ENCODE measurements at places on chromosomes 5 and 9.

DNA sequence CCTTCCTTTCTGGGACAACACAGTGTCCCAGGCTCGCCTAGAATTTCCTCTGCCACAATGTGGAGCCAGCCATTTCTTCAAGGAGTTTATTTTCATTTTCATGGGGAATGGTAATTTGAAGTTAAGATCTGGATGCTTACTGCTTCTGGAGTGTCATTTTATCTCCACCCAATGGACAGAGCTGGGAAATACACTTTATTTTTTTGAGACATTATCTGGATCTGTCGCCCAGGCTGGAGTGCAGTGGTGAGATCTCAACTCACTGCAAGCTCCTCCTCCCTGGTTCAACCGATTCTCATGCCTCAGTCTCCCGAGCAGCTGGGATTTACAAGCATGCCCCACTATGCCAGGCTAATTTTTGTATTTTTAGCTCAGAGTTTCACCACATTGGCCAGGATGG is 12.7 kb upstream of the THG1L start:
- DNase-seq = no peak

GRCh38 chr9:81827616-81828296 is 100.5 kb upstream of the SPATA31D4 start:
- DNase-seq = no peak

GRCh38 chr5:149664083-149664482 is 66.0 kb upstream of the PPARGC1B start:
- DNase-seq = no peak

DNA sequence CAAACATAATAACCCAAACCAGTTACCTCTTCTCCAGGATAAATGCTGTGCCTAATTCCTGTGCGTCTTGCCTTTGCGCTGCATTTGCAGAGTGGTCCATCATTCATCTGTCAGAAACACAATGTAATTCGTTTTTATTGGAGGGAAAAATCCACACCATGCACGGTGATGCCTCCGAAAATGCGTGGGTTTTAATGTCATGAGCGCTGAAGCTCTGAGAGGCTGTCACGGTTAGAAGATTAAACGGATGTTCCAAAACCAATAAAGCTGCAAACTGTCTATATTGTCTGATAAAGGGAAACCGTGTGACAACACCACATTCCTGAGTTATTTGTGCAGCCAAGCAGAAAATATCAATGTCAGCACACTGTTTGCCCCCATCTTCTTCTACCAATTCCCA is 27.4 kb downstream of the DROSHA start:
- DNase-seq = no peak

- DNase-seq = no peak
These were observed 216.9 kb downstream of the CD180 start for GRCh38 chr5:66979738-66980137.

DNA sequence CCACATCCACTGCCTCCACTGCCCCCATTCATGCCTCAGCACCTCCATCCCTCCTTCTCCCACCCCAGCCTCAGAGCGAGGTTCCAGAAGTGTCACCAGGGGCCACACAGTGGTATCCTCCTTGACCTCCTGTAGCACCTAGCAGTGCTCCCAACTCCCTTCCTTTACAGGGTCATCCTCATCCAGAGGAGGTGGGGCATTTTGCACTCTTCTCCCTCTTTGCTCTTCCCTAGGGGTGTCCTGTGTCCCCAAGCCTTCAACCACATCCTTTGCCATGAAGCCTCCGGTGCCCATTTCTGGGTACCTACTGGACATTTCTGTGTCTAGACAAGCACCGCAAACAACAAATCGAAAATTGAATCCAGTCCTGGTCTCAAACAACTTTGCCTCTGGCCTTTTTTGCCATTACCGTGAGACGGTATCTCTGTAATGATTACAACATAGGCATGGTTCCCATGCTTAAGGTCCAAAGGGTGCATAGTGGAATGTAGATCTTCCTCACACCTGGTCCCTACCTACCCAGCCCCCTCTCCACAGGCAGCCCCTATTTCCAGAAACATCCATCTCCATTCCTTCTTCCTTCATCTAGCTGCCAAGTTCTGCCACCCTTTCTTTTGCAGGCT is 17.6 kb downstream of the WWC1 start:
- no peak for DNase-seq

- no peak for DNase-seq
These were observed 47.6 kb downstream of the ZDHHC21 start for GRCh38 chr9:14645648-14646047.

- no peak for DNase-seq
These were observed 44.7 kb upstream of the HK3 start for GRCh38 chr5:176943816-176944215.

DNA sequence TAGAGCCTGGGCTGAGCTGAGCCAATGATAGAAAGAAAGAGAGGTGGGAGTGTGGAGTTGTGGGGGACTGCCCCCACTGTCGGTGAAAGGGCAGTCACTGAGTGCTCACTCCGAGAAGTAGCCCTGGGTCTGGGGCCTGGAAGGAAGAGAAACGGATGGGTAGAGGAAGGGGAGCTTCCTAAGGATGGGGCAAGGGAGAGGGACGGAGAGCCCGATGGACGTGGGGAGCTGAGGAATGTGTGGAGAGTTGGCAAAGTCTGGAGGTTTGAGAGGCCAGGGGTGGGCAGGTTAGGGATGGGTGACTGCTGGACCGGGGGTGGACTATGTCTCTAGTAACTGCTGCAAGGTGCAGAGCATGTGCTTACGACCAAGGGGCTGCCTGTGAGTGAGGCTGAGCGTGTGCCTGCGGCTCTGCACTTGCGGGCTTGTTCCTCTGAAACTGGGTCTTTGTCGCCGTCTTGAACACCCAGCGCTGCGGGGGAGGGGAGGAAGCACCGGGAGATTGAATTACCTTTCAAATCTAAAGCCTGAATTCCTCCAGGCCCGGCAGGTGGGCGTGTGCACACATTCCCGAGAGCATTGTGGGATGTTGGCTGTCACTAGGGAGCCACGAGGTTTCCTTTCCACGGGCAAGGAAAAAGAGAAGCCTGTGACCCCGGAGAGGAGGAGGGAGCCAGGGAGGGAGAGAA is 76.4 kb upstream of the ARAP3 start:
- no peak for DNase-seq

- no peak for DNase-seq
These were observed 102.4 kb downstream of the ROR2 start for GRCh38 chr9:91847581-91848091.

GRCh38 chr9:71384343-71384742 is 262.9 kb upstream of the TRPM3 start:
- DNase-seq = no peak

DNA sequence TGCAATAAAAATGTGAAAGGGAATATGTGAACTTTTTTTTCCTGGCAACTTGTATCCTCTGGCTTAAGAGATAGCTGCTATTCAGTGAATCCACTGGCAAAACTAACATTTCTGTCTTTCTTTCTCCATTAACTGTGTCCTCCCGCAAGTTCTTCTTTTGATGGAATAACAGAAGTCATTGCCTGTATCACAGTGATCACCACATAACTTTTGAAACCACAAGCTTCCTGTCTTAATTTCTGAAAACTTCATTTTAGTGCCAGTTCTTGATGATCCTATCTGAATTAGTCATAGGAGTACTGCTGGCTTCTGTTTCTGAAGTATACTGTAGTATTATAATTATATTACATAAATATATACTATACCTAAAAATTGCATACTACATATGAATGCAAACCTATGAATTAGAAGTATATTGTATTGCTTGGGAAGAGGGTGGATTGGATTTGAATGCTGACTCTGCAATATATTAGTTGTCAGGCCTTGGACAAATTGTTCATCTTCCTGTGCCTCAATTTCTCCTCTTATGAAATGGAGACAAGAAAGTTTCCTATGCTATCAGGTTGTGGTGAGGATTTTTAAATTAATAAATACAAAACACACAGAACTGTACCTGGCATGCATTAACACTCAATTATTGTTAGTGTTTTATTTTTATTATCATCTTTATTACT is 441.6 kb downstream of the CETN3 start:
- DNase-seq = no peak

GRCh38 chr9:115972362-115972761 is 181.2 kb upstream of the PAPPA start:
- DNase-seq = no peak

DNA sequence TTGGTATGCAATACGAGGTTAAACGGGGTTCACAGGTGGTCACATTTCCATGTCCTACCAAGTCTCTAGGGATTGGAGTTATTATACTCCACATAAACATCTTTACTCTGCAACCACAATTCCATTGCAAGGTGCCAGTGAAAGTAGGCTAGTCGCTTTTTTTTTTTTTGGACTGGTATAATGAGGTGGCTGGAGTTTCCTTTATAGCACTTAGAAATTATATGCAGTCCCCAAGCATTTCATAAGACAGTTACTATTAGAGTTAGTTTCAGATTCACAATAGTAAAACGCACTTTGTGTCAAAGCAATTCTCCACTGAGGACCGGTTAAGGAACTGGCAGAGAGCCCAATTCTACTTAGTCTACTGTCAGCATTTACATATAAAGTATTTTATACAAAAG is 1.4 kb downstream of the MEF2C start:
- DNase-seq = no peak

DNA sequence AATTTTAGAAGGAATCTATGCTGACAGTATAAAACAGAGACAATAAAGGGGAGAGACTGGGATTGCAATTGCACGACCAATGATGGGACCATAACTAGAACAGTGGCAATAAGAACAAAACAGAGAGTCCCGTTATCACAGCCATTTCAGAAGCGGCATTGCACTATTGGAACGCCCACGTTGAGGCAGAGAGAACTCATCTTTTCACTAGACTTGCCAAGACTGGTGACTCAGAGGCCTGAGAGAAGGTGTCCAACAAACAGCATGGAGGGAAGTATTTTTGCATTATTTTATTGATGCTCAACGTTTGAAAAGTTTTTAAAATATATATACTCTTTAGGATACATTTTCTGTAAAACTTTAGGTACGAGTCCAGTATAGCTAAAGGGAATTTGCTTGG is 737.7 kb downstream of the TLE1 start:
- no peak for DNase-seq

DNA sequence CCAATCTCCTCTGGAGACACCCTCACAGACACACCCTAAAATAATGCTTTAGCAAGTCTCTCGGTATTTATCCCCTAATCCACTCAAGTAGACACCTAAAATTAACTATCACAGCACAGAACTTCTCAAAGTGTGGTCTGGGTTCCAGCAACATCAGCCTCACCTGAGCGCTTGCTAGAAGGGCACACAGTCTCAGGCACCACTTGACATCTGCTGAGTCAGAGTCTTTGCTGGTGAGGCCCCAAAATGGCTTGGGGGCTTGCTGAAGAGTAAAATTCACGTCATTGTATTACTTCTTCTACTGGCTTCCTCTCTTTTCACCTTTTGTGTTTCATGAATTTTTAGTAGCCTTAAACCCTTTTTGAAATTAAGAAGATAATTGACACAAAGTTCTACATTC is 9.0 kb downstream of the FOXB2 start:
- no peak for DNase-seq

GRCh38 chr9:27925815-27926214 is 352.5 kb upstream of the C9orf72 start:
- no peak for DNase-seq

DNA sequence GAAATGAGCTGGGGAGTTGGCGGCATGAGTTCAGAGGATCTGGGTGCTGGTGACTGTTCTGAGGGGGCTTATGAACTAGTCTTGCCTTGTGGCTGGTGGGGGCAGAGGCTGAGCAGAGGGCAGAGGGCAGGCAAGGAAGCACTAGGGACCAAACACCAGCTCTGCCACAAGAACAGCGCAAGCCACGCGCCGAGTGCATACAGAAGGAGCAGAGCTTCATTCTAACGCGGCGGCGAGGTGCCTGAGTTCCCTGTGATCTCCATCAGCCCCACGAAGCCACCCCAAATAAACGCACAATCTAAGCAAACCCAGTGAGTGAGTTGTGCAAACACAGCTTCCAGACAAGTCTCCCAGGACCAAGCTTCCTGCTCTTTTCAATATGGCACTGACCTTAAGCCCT is 110.6 kb upstream of the ALDH1B1 start:
- DNase-seq = no peak

DNA sequence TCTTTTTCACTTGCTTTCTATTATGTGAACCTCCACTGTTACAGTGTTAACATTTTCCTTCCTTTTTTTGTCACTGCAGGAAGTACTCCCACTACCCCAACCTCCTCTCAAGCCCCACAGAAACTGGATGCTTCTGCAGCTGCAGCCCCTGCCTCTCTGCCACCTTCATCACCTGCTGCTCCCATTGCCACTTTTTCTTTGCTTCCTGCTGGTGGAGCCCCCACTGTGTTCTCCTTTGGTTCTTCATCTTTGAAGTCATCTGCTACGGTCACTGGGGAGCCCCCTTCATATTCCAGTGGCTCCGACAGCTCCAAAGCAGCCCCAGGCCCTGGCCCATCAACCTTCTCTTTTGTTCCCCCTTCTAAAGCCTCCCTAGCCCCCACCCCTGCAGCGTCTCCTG is 18.8 kb downstream of the NUP214 start:
- DNase-seq = no peak

DNA sequence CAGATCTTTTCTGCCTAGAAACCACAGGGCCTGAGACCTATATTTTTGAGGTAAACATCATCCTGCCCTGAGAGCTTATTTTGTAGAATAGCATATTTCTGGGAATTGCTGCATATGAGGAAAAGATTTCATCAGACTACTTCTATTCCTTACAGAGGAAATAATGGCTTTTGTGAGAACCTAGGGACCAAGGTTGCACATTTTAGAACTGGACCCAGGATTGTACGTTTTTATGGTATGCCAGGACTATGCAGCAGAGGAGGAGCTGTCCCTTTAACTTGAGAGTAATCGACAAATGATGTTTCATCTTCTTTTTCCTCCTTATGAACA is 2.2 kb upstream of the ALDH1A1 start:
- DNase-seq = no peak

- no peak for DNase-seq
These were observed 8.1 kb upstream of the CYSTM1 start for GRCh38 chr5:140166911-140167310.

- DNase-seq = no peak
These were observed 18.5 kb upstream of the UBAC1 start for GRCh38 chr9:135979547-135980166.

DNA sequence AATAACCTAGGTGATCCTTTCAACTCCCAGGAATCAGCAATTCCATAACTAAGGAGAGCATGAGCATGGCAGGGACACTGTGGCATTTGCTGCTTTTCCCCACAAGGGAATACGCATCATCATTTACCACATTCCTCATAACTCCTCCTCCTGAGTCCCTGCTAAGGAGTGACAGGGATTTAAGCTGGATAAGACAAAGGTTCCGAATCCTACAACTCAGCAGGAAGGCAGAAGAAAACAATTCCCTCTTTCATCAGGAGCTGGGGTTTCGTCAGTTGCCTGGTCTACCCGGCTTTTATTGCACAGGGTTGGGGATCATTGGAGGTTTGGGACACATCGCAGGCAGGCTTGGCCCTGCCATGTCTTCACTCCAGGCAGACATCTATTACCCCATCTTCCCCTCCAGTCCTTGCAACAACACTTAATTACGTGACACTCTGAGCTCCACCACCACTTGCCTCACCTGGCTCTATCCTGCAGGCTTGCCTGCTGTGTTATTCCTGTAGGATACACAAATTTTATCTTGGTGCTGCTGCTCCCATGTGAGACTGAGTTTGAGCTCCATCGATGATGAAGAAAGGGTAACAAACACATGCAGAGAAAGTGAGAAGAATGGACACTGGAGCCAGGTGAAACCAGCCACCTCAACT is 563.0 kb upstream of the KLF4 start:
- DNase-seq = no peak

- DNase-seq = no peak
These were observed 355.1 kb downstream of the ADAMTS6 start for GRCh38 chr5:65126542-65127069.

Measured in activated effector memory CD4-positive, alpha-beta T cell treated with Interleukin-2 at 50 U/mL for 16 hours (primary cell).